ENCODE measurements at places on chromosomes 6 and 20.

GRCh38 chr6:129133770-129134192, 250.8 kb downstream of the LAMA2 start:
- DNase-seq: no peak

DNA sequence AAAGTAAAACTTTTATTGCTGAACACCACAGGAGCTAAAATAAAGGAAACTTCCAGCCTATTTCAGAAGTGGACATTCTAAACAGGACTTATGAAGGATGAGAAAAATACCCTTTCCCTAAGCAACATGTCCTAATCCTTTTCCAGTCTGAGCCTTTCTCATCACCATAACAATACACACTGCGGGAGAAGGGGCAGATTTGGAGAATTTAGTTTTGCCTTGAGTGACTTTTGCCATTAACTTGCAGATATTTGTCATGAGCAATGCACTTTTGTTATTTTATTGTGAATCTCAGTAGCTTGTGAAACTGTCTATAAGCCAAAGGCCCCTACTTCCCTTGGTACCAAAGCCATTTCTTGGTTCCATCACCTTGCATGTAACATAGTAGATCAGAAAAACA, 53.0 kb upstream of the OLIG3 start:
- no peak for DNase-seq

DNA sequence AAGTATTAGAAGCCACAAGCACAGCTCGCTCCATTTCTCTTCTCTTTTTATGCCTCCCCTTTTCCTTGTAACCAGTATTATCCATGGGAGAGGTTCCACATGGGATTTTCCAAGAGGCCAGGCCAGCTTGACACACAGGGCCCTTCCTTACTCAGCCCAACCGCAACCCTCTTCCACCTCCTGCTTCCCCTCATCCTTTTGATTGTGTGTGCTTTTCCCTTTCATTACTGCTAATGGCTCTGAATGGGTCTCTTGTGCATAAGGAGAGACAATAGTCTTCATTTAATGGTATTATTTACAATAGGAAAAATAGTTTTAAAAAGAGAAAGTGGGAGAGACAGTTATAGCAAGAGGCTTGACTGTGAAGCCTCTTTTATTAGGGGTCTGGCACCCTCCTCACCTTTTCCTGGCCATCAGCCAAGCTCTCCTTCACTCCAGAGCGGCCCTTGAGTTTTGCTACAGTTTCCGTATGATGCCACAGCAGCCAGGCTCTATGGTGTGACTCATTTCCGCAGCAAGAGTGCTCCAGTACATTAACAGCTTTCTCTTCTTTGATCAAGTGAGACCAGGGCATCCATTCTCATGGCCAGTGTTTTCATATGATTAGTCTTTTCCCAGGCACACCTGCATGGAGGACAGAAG, 579.5 kb downstream of the TFAP2B start:
- no peak for DNase-seq

DNA sequence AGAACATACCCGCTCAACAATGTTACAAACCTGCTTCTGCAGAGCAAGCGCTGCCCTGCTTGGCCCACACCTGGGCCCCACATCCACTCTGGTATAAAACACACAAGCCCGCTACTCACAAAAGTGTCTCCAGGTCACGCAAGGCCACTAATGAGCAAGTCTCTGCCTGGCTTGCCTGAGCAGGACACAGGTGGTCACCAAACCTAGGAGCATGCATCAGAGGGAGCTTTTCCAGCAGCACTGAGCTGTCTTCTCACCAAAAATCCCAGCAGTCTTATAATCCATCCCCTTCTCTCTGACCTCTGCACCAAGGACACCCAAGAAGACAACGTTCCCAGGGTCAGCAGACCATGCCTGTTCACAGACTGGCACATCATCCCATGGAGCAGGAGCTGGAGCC, 100.8 kb downstream of the DLL1 start:
- DNase-seq: no peak

- no peak for DNase-seq
Measured at GRCh38 chr20:40941133-40941610, 87.5 kb upstream of the TOP1 start.

GRCh38 chr20:60056407-60057122, 98.3 kb downstream of the CDH26 start:
- DNase-seq: no peak

DNA sequence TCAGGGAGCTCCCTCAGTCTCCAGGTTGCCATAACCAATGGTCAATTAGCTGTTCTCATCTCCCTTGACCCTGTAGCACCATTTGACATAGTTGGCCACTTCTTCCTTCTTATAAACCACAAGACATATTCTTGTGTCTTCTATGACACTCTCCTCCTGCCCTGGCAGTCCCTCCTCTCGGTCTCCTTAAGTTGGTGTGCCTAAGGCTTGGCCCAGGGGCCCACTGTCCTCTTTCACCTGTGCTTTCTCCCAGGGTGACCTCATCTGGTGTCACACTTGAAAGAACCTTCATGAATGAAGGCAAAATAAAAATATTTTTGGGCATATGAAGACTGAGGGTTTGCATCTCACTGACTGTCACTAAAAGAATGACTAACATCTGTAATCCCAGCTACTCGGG, 9.7 kb upstream of the ADGRF5 start:
- DNase-seq: no peak

DNA sequence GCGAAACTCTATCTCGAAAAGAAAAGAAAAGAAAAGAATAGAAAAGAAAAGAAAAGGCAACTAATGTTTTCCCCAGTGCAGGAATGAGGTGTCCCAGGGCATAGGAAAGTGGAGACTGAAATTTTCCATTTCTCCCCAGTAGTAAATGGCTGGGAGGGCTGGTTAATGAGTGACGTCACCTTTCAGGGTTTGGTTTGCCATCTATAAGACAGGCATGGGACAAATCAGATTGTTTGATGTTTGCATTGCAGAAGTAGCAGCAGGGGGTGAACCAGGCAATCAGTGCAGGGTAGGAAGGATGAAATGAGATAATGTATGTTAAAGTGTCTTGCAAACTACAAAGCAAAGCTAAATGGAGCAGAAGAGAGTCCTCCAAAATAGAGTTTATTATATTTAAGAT, 533.4 kb downstream of the PKHD1 start:
- DNase-seq: no peak

DNA sequence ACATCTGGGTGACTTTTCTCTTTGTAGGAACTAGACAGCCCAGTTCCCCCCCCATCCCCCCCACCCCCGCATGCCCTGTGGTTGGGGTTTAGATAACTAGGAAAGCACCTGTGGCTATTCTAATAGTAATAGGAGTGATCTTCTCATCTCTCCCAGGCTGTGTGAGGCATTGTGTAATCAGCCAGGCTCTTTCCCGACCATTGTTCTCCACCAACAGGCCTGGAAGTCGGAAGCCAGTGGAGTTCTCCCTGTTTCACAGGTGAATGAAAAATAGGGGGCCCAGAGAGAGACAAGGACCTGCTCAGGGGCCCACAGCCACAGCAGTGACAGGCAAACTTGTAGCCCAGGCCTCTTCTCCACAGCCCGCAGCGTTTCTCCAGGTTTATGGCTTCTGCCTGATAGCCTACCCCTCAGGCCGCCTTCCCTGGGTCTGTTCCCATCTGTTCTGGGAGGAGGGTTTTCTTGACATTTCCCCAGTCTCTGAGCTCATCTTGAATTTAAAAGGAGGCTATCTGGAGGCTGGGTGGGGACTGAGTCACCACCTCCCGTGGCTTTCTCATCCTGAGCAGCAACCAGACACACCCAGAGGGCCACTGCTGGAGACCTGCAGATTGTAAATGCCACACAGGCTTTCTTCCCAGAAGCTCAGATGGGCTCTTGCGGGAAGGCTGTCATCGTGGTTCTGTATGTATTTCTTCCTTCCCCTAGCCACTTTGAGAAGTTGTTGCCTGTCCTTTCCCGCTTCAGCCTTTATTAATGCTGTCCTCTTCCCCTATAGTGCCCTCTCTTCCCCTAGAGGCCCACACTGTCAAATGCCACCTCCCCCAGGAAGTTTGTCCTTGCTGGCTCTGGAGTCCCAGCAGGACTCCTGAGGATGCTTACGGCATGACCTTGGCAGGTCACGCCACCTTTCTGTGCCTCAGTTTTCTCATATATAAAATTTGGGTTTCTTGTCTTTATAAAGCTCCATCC, 75.9 kb upstream of the MYL9 start:
- DNase-seq: no peak

DNA sequence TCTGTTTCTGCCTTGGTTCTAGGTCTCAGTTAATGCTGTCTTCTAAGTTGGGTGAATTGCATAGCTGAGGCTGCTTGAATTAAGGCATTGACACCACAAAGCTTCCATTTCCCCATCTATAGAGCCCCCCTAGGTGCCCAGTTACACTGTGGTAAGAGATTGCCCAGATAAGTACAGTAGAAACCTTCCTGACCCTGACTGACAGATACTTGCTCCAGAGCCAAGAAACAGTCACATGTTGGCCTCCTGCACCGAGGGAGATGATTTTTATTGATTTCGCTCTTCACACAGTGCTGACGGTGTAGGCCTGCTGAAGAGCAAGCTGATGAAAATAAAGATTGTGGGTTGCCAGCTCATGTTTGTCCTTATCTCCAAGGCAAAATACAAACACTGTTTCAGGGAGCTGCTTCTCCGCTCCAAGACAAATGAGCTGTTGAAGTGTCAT, 67.9 kb downstream of the TRMT11 start:
- no peak for DNase-seq

DNA sequence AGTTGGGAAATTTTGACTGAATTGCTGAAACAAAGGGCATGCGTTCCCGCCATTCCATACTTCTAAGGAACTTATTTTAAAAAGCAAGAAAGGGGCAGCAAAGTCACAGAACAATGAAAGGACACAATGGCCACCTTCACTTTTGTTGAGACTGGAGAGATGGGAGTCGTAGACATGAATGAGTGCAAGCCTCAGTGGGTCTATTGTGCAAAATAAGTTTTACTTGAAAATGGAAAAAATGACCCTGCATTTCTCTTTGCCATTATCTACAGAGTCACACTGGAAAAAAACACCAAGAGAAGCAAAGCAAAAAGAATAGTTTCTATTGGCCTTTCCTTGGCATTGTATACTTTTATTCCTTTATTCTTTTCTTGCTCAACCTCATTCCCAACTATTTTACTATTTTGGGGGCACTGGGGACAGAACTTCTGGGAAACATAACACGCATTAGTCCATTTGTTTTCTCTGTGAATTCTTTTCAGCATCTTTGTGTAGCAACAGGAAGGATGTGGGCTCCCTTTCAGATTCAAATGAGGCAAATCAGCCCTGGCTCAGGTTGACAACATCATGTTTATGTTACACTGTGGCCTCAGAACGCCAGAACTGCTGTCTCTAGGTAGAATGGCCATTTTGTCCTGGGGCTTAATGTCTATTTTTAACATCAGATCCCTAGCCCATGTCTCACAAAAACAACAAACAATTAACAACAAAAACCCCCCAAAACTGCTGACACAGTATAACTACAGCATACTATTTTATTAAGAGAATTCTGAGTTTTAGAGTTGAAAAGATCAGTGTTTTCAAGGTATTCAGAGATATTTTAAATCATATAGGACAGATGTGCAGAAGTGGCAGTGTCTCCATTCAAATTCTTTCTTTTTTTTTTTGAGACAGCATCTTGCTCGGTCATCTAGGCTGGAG, 122.2 kb downstream of the FYN start:
- no peak for DNase-seq

DNA sequence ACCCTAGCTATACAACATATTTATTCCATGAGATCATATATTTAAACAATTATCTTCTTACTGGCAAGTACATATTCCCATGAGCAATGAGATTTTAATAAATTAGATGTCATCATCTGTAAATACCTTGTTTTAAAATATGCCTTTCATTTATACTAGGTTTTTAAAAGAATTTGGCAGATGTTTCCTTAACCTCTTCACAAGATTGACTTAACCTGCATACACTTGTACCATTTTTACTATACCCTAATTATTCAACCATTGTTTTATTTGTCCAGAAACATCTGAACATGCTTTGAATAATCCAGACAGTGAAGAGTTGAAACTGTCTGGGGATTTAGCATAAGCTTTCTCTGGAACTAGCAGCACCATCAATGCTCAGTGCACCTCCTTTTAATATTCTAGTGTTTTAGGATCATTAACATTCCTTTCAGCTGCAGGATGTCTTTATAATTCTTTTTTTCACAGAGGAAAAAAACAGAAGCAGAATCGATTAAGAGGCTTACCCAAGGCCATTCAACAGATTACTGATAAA, 188.0 kb upstream of the TENT5A start:
- no peak for DNase-seq

DNA sequence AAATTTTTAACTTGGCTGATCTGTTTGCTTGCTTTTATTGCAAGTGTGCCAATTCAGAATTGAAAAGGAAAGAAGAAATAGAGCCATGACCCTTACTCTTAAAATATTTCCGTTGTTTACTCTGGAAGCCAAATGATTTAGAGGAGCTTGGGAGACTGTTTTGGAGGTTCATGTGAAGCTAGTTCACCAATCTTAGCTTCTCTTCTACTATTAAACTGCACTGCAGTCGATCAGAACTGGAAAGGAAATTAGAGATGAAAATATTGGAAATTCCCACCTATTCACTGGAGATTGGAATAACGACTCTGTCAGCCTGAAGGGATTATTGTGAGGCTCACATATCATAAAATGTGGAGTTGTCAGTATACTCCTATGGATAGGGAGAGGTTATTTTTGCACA, 81.8 kb downstream of the MLIP start:
- DNase-seq: no peak

- no peak for DNase-seq
Measured at GRCh38 chr6:44074439-44074812, 52.8 kb downstream of the MRPL14 start.

DNA sequence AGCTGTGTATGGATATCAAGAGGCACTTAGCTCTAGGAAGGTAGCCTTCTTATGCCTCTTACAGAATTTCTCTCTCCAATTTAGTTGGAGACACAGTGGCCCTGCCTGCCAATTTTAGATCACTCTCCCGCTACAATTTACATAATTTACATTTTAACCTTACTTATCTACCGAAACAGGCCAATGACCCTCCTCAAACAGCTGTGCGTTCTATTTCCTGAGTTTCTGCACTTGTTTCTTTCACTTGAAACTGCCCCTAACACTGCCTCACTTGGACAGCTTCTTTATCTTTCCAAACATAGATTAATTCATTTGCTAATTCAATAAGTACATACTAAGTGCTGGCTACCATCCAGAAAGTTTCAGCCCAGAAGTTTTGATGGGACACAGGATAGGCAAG, 52.9 kb upstream of the HDDC2 start:
- DNase-seq: no peak

GRCh38 chr6:149503276-149503675, 18.5 kb upstream of the ZC3H12D start:
- no peak for DNase-seq

GRCh38 chr6:100103931-100104330, 109.9 kb upstream of the MCHR2 start:
- DNase-seq: no peak

- no peak for DNase-seq
Measured at GRCh38 chr6:159255434-159255951, 86.3 kb downstream of the FNDC1 start.
